Endothelial cell of umbilical vein (primary cell): ENCODE measurements at places on chromosomes 3 and 15. TPM values are rescaled to one million over a fixed set of nuclear protein-coding genes. Genes with fewer than 3 reads are reported as not detected.

Gene IGDCC3
- total RNA-seq = not detected in 2 replicates

Gene PCLAF
- 54.7 and 65.7 TPM in 2 replicates for total RNA-seq

Gene TBC1D23
- total RNA-seq = 30.0 and 34.8 TPM in 2 replicates

Gene SPESP1
- total RNA-seq = 1.5 and 3.0 TPM in 2 replicates

Gene SLC12A8
- 0.86 and 0.97 TPM in 2 replicates for total RNA-seq

Gene FBN1
- total RNA-seq = 88.1 and 111 TPM in 2 replicates

Gene MESP1
- 1.0 and 1.7 TPM in 2 replicates for total RNA-seq

Gene CCR9
- total RNA-seq = not detected in 2 replicates

Gene BAHD1
- total RNA-seq = 19.1 and 19.7 TPM in 2 replicates

Gene SI
- total RNA-seq = not detected in 2 replicates

Gene SLC22A14
- not detected in 2 replicates for total RNA-seq

Gene SLC49A4
- total RNA-seq = 10.4 and 11.6 TPM in 2 replicates

Gene SV2B
- total RNA-seq = not detected in 2 replicates

Gene GOLGA8N
- 4.5 and 4.8 TPM in 2 replicates for total RNA-seq

Gene CPN2
- total RNA-seq = not detected in 2 replicates

Gene SNUPN
- 19.3 and 25.1 TPM in 2 replicates for total RNA-seq

Gene CAMK2N2
- not detected in 2 replicates for total RNA-seq

Gene EPHB3
- not detected in 2 replicates for total RNA-seq

Gene CKMT1B
- total RNA-seq = not detected in 2 replicates

Gene INAFM2
- total RNA-seq = 23.6 and 24.1 TPM in 2 replicates

Gene ADAM10
- total RNA-seq = 185 and 203 TPM in 2 replicates

Gene PSTPIP1
- not detected in 2 replicates for total RNA-seq

Gene LEKR1
- total RNA-seq = 0.21 and 0.64 TPM in 2 replicates

Gene MAP2K5
- 24.2 and 24.7 TPM in 2 replicates for total RNA-seq

Gene GOLGA8G
- not detected in 2 replicates for total RNA-seq

Gene CPOX
- 19.9 and 24.5 TPM in 2 replicates for total RNA-seq

Gene NUSAP1
- 101 and 109 TPM in 2 replicates for total RNA-seq

Gene MYO5A
- 87.9 and 91.9 TPM in 2 replicates for total RNA-seq

Gene ISL2
- not detected in 2 replicates for total RNA-seq

Gene COMMD4
- total RNA-seq = 105 and 114 TPM in 2 replicates

Gene TFDP2
- total RNA-seq = 21.5 and 23.6 TPM in 2 replicates

Gene PIERCE2
- 1.9 and 2.3 TPM in 2 replicates for total RNA-seq

Gene CYP8B1
- total RNA-seq = not detected in 2 replicates

Gene ITIH1
- total RNA-seq = not detected in 2 replicates

Gene CHRNA7
- 2.6 and 2.7 TPM in 2 replicates for total RNA-seq

Gene MEGF11
- not detected in 2 replicates for total RNA-seq

Gene CYP1A2
- total RNA-seq = not detected in 2 replicates

Gene RPL39L
- total RNA-seq = 16.8 and 22.3 TPM in 2 replicates

Gene ANKDD1A
- total RNA-seq = 2.4 and 2.6 TPM in 2 replicates

Gene GXYLT2
- total RNA-seq = 0.14 and 0.24 TPM in 2 replicates

Gene SH3GL3
- total RNA-seq = not detected in 2 replicates

Gene RTP1
- not detected in 2 replicates for total RNA-seq

Gene HTR3E
- not detected in 2 replicates for total RNA-seq

Gene CHRD
- 0.40 and 0.53 TPM in 2 replicates for total RNA-seq

Gene HYAL1
- 1.6 and 2.2 TPM in 2 replicates for total RNA-seq

Gene TTLL13
- not detected in 2 replicates for total RNA-seq

Gene CEP97
- total RNA-seq = 10.3 and 14.0 TPM in 2 replicates
